ENCODE measurements at places on chromosomes 13 and 19.

GRCh38 chr13:47976325-47976724, 24.7 kb downstream of the SUCLA2 start:
- no peak for DNase-seq

DNA sequence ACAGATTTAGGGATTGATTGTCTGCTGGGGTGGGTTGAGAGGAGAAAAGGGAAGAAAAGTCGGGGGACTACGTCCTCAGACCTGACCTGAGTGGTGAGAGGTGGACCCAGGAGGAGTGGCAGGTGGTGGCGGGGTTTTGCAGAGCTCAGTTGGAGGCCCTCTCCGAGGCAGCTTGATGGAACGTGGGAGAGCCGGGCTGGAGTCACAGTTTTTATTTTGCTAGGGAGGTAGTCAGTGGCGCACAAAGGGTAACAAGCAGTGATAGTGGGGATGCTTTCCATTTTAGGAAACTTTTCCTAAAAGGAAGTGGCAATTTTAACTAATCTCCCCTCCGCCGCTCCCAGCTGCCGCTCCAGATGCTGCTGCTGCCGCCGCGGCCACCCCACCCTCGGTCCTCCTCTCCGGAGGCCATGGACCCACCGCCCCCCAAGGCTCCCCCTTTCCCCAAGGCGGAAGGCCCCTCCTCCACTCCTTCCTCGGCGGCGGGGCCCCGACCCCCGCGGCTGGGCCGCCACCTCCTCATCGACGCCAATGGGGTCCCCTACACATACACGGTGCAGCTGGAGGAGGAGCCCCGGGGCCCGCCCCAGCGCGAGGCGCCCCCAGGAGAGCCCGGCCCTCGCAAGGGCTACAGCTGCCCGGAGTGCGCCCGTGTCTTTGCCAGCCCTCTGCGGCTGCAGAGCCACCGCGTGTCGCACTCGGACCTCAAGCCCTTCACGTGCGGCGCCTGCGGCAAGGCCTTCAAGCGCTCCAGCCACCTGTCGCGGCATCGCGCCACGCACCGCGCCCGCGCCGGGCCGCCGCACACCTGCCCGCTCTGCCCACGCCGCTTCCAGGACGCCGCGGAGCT, 1.1 kb upstream of the ZNF581 start:
- no peak for DNase-seq

DNA sequence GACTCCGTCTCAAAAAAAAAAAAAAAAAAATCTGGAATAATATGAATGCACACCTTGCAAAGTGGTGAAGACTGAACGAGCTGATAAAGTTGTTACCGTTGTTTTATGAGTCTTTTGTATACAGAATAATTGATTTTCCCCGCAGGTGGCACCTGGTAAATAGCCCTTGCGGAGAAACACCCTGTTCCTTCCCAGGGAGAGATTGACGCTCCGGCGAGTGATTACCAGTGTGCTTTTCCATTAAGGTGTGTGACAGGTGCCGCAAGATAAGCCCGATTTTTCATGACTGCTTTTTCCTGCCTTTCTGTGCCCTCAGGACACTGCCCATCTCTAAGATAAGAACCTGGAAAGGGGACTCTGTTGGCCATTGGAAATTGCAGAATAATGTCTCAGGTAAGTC, 943 bp downstream of the ZNF302 start:
- no peak for DNase-seq

GRCh38 chr13:31869582-31869981, 130.3 kb downstream of the RXFP2 start:
- DNase-seq = no peak

GRCh38 chr13:95499811-95500712, 52.5 kb upstream of the CLDN10 start:
- DNase-seq = no peak

GRCh38 chr13:76944456-76944855, 3.9 kb upstream of the ACOD1 start:
- DNase-seq = no peak

DNA sequence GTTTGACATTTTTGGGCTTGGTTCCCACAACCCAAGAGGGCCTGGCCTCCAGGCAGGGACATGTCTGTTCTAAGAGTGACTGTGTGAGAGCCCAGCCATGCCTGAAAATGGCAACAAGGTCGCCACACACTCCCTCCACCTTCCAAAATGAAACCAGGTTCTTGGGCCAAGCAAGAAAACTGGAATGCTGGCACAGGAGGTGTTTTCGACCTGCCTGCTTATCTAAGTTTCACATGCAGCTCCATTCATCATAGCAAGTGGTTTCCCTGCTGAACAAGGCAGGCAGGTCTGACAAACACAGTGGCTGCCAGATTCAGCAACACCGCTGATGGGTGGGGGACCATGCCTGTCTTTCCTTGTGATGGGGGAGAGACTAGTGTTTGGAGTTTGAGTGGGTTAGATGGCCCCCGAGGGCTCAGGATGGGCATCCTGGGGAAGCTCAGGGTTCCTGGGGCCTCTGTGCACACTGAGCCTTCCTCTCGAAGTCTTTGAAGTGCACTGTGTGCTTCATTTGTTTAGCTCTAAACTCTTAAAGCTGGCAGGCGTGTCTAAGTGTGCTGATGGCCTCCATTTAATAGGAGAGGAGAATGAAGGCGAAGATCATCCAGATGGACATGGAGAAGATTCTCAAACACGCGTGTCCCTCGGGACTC, 17.9 kb upstream of the GAS6 start:
- no peak for DNase-seq

All from iPS-NIHi11 (cell line).